ENCODE measurements at places on chromosomes 12 and 14.

DNA sequence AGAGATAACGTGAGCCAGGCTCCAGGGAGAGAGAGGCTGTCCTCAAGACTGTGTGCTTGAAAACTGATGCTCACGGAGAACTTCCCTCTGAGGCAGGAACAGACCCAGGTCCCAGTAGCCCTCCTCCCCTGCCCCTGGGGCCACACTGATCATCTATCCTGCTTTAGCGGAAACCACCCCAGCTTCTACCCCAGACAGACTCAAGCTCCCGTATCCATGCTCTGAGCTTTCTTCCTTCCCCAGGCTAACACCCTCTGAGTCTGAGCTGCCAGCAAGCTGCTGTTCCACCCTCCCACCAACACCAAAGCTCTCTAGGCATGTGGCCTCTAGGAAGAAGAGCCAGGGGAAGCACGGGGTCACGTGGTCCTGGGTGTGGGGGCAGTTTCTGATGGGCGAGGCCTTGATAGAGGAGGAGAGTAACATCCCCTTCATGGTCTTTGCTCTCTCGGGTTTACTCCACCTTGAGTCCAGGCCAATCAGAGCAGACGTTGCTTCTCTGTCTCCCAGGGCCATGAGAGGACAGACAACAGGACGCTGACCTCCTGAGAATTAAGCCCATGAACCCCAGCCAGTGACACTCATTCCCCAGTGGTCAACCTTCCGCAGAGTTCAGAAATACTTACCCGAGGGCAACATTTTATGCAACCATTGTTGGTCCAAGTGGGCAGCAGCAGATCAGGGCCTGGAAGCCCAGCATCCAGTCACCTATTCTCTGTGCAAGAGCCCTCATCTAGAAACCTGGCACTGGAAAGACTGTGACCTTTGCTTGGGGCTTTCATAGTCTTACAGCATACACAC, 1.4 kb downstream of the PCK2 start:
- DNase-seq = peak; percentile 38

DNA sequence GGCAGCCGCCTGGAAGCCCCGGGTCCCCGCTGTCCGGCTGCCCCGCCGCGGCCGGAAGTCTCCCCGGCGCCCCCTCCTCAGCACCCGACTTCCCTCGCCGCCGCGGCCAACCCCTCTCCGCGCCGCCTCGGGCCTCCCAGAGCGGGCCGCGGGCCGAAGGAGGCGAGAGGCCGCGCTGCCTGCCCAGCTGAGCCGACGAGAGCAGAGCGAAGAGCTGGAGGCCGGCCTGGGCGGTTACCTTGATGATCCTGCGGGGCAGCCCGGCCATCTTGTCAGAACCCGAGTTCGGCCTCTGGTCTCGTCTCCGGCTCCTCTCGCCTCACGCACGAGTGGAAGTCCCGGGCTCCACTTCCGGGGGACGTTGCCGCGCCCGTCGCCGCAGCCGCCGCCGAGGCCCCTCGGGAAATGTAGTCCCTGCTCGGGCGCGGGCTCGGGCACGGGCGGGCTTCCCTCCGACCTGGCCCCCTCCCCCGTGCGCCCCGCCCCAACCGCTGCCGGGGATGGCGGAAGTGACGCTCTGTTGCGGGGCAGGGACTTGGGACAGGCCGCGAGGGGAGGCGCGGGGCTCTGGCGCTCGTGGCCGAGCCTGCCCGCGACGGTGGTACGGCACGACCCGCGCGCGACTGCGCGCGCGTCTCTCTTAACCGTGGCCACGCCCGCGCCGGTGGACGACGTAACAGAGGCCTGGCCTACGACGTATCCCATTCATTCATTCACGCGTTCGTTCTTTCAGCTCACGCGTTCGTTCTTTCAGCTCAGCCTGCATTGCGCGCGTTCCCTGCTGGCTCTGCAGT, at the start of gene UBE2N:
TSS of gene UBE2N (minus strand) at position 331 of the 794 bp plus-strand sequence. CDS start at position 268, 63 bp downstream.
- peak; percentile 96 for DNase-seq

GRCh38 chr12:108568338-108569154, 6.2 kb downstream of the ISCU start:
- peak; percentile 25 for DNase-seq

DNA sequence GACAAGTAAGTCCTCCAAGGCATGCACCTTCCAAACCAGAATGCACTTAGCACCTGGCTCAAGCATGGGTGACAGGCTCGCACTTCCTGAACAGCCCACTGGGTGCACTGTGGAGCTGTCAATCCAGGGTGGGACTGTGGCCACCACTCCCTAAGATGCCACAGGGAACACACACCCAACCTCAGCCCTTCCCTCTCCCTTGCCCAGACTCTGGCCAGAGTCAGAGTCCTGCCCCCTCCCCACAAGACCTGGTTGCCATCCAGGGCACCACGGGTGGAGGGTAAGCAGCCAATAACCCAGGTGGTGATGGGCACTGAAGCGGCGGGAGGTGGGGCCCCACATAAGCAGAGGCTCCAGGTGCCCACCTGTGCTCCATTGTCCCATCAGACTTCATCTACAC, 160.6 kb downstream of the MYRFL start:
- DNase-seq = peak; percentile 8

- DNase-seq = no peak
Measured at GRCh38 chr14:20177433-20177974, 13.2 kb upstream of the OR11G2 start.

- no peak for DNase-seq
Measured at GRCh38 chr12:127803545-127803944, 463.4 kb upstream of the TMEM132C start.

DNA sequence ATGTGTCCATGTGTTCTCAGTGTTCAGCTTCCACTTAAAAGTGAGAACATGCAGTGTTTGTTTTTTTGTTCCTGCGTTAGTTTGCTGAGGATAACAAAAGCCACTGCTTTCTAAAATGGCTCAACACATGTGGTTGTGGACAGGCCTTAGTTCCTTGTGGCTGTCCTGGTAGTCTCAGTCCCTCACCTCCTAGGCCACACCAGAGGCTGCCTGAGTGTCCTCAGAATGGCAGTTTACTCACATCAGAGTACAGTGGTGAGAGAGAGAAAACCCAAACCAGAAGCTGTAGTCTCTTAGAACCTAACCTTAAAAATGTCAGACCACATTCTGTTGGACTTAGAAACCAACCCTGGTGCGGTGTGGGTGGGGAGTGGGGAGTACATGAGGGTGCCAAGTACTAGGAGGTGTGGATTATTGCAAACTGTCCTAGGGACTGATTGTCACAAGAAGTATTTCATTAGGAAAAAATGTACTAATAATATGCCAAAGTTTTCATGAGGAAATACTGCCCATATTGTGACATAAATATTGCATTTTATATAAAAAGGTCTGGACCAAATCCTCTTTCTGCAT, 30.4 kb downstream of the NPAS3 start:
- no peak for DNase-seq

GRCh38 chr14:95727056-95727700, 13.3 kb upstream of the TCL1A start:
- no peak for DNase-seq
